ENCODE measurements at places on chromosomes 2 and 18.

DNA sequence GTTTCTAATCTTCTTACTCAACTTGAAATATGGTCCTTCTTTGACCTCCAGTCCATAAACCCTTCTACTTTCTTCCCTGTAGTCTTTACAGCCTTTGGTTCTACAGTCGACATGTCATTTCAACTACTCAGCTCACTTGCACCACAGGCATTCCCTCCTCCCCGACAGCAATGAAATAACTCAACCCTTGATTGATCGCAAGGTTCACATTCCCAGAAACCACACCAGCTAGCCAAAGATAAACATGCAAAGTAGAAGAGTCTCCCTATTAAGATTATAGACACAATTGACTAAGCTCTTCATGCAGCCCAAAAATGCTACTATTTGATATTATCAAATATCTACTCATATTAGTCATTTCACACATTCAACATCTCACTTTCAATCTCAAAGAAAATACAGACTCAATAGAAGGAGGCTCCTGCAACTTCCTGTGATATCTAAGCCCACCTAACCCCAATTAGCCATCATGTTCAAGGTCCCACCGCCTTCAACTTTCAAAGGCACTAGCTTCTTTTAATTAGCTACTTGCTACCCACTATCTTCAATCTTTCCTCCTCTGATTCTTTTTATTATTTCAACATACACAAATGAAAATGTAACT is 50.8 kb downstream of the RTTN start:
- DNase-seq = no peak

GRCh38 chr2:149020432-149020851 is 18.1 kb upstream of the LYPD6B start:
- no peak for DNase-seq

DNA sequence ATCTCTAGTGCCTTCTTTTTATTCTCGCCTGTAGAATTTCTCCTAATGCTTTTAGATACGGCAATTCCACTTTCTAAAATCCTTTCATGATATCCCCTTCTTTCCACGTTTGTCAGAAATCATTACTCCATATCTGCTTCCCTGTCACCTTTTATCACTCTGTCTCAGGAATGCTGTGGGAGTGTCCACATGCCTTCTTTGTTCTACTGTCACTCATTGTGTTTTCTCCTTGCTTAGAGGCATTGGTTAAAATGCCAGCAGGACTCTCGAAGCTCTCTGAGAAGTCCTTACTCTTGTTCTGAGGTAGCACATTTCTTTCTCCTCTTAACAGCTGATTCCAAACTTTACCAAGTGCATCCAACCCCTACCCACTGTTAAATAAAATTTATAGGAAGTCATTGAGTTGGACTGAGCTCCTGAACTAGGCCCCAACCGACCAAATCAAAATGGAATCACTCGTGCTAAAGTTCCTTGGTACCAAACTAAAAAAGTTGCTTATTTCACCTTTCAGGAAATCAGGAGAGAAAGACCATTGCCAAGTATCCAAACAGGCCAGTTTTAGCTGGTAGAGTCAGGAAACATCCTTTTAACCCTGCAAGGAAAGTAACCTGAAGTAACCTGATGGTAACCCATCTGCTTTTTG is 10.6 kb upstream of the GALNT5 start:
- no peak for DNase-seq

GRCh38 chr2:48954935-48955334 is 199.4 kb downstream of the FSHR start:
- no peak for DNase-seq

- DNase-seq = no peak
These were observed 5.3 kb upstream of the SFXN5 start for GRCh38 chr2:73076701-73077423.

DNA sequence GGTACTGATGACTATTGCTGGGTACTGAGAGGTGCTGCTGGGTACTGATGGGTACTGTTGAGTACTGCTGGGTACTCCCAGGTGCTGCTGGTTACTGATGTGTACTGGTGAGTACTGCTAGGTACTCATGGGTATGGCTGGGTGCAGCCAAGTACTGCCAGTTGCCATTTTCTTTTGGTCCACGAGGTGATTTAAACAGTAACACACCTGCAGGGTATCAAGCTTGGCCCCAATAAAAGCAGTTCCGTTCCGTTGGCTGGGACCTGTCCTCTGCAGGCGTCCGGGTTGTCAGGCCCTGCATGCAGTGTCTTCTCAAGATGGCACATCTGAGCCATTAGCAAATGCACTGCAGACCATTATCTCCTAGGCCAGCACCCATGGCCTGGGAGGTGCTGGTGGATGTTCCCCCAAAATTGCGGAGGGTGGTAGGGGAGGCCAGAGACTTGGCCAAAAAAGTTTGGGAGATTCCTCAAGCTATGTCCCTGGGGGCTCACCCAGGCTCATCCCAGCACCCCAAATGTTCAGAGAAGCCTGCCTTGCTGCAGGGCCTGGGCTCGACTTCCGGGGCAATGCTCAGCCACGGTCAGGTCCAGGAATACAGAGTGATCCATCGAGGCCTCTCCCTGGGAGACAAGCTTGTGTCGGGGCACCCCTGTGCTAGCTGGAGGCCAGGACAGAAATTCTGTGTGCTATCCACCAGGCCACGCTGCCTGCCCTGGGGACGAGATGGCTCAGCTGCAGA is 165.2 kb downstream of the TWIST2 start:
- no peak for DNase-seq

- no peak for DNase-seq
These were observed 13.0 kb downstream of the RRM2 start for GRCh38 chr2:10135296-10136089.

DNA sequence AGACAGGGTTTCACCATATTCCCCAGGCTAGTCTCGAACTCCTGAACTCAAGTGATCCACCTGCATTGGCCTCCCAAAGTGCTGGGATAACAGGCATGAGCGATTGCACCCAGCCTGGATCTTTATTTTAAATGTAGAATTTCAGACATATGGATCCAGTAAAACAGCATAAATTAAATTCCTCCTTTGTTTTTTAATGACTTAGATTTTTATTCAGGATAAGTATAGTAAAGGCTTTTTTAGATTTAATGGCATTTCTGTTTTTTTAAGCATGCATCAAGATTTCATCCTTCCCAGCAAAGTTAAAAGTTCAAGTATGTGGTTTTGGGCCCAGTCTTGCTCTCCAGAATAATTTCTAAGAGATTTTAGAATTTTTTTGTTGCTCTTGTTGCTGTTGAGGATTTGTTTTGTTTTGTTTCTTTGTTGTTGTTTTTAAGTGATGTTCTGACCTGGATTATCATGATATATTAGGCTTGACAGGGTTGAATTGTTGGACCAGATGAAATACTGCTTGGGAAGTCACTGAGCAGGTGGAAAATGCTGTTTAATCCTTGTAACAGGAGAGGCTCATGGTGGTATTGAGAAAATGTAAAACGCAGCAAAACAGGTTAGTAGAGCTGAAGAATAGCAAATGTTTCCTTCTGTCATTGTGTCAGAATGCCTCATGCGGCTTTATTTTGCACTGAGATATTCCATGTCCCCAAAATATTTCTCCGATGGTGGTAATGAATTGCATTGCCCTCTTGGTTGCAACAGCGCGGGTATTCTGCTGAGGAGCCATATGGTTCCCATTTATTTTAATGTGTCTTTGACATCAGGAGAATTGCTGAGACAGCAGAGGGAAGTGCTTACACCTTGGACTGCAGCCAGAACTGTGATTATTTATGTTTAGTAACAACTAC is 147.9 kb downstream of the GALNT3 start:
- DNase-seq = no peak

DNA sequence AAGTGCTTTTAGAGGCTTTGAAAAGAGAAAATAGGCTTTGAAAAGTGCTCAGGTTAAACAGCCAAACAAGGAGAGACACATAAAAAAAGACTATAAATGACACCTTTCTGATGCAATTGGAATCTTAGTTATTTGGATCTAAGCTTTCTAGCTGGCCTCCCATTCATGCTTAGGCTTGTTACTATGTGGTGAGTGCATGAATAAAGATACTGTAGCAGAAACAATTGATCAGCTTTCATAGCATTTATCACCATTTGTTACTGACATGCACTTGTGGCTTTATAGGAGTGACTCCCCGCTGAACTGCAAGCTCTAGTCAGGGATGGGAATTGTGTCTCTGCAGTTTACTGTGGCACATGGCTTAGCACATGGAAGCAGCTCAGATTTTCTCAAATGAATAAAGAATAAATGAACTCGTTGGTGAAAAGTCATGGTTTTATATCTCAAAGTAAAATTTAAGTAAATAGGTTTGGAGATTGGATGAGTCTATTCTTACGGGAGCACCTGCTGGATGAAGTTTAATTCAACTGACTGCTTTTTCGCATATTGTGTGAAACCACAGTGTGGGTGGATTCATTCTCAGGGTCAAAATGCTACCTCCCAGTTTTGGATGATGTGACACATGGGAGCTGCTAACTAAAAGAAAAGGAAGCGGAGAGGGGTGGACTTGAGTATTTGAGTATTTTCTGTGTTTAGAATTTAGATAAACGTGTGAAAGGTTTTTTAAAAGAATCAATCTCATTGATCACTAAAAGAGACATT is 91.1 kb upstream of the NOL4 start:
- DNase-seq = no peak

- DNase-seq = no peak
These were observed 324.0 kb upstream of the UBE2E3 start for GRCh38 chr2:180656455-180656847.

DNA sequence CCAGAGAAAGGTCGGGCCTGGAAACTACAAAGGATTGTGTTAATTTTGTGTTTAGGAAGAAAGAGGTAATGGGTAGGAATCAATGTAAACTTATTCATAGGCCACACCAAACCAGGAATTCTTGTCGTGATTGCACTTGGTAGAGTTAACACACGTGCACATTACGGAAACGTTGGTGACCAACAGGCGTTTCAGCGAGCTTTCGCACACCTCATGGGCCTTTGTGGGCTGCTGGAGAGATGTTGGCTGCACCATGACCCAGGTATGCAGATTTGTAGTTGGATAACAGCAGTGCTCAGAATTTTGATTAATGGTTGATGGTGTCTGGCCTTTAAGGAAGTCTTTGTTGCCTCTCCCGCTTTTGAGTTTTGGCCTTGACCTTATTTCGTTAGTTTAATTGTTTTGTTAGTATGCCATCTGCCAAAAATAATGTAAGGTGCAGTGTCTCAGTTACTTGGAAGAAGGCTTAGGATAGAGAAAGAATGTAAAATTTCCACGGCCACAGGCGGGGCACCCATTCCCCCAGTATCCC is 1.9 kb downstream of the ZNF236 start:
- DNase-seq = no peak

- no peak for DNase-seq
These were observed 197.9 kb downstream of the NEDD4L start for GRCh38 chr18:58241877-58242276.

DNA sequence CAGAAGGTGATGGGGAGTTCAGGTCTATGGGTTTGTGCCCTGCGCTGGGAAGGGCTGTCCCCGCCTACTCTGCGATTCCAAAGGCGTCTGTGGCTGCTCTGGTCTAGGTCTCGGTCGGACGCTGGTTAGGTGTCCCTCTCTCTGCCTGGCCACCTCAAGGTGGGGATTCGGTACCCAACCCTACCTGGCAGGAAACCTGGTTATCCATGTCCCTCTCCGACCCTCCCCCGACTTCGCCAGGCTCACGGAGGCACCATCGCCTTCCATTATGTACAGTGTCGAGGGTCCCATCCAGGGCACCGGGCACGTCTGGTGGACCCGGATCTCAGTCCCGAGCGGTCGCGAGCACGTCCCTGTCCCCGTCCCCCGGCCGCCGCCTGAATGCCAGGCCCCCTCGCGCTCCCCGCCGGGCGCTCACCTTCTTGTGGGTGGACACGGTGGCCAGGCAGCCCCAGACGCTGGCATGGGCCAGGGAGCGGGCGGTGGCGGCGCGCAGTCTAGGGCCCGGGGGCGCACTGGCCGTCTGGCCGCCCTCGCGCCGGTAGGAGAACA is 628 bp downstream of the CREG2 start:
- no peak for DNase-seq

DNA sequence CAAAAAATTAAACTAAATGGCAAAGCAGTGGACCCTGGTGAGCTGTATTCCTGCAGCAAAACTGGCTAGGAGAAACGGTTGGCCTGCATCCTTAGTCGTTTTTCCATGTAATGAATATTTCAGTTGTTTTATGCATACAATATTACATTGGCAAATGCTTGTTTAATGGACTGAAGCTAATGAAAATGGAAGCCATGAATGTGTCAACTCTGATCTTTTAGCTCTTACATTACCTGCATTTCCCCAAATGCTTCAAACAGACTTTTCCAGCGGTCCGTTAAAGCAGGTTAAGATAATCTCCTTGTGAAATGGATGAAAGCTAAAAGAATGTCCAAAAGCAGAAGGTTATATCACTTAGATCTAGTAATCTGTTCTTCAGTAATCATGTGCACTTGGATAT is 686.3 kb upstream of the SETBP1 start:
- no peak for DNase-seq

DNA sequence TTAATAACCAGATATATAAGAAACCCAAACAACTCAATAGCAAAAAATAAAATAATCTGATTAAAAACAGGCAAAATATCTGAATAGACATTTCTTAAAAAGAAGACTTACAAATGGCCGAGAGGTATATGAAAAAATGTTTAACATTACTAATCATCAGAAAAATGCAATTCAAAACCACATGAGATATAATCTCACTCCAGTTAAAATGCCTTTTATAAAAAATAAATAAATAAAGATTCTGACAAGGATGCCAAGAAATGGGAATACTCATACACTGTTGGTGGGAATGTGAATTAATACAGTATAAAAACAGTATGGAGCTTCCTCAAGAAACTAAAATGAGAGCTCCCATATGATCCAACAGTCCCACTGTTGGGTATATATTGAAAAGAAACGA is 33.9 kb upstream of the BMP10 start:
- DNase-seq = no peak

DNA sequence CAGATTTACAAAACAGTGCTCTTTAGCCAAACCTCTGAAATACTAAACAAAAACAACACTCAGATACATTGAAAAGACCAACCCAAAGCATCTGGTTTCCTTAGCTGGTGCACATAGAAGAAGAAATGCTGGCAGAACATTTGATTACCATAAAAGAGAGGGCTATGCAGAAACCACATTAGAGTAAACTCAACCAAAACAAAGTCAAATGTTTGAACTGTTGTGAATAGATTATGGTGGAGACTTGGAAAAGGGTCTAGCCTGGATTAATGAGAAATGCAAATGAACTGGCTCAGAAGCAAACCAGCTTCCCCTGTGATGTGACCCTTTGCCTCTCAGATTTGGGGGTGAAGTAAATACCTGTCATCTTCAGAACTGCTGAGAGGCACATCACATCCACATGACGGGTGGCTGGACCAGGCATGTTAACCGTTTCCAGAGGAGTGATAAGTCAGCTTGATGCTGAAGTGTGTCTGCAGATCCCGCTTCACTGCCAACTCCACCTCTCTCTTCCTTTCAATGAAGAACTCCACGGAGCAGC is 153.0 kb downstream of the NRP2 start:
- no peak for DNase-seq

DNA sequence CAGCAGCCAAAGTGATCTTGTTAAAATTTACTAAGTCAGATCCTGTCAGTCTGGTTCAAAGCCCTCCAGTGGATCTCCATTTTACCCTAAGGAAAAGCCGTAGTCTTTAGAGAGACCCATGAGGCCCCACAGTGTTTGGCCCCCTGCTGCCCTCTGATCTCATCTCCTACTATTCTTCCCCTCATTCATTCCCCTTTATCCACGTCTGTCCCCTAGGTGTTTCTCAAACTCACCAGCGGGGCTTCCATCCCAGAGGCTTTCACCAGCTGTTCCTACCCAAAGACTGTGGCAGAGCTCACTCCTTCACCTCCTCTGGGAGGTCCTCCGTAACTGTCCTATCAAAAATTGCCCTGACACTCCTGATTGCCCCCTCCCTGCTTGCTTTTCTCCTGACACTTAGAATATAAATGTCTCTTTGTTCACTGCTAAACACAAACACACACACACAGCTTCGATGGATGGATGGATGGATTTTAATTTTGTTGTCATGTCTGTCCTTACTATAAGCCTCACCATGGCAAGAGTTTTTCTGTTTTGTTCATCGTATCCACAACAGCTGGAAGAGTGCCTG is 26.1 kb downstream of the LIMS1 start:
- no peak for DNase-seq

All from neural crest cell (in vitro differentiated cells).